ENCODE measurements at places on chromosomes 6 and 20. TPM values are rescaled to one million over a fixed set of nuclear protein-coding genes. Genes with fewer than 3 reads are reported as not detected.

GRCh38 chr20:29689411-29690225 lies 1567.8 kb upstream of the DEFB115 start:
- no peaks in the 10 kb centered on the region for H3K36me3 ChIP-seq
- no peak overlapping the region for H3K27ac ChIP-seq
- no peaks in the 10 kb centered on the region for H3K27me3 ChIP-seq
- no peaks in the 10 kb centered on the region for H3K4me1 ChIP-seq

GRCh38 chr6:143700684-143701348 lies 23.1 kb downstream of the PHACTR2 start:
- peak; percentile 32 for DNase-seq
- H3K4me3 ChIP-seq, result no peak overlapping the region
- no peaks in the 10 kb centered on the region for H3K27me3 ChIP-seq

DNA sequence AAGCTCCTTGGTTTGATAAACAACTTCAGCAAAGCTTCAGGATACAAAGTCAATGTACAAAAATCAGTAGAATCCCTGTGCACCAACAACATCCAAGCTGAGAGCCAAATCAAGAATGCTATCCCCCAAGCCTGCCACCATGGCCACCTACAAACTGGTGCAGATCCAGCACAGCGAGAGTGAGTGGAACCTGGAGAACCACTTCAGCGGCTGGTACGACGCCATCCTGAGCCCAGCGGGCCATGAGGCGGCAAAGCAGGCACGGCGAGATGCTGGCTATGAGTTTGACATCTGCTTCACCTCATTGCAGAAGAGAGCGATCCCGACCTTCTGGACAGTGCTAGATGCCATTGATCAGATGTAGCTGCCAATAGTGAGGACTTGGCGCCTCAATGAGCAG lies 170.3 kb downstream of the KHDC1L start:
- H3K36me3 ChIP-seq, result no peaks in the 10 kb centered on the region
- no peaks in the 10 kb centered on the region for H3K27me3 ChIP-seq
- DNase-seq, result no peak
- H3K4me3 ChIP-seq, result no peak overlapping the region

DNA sequence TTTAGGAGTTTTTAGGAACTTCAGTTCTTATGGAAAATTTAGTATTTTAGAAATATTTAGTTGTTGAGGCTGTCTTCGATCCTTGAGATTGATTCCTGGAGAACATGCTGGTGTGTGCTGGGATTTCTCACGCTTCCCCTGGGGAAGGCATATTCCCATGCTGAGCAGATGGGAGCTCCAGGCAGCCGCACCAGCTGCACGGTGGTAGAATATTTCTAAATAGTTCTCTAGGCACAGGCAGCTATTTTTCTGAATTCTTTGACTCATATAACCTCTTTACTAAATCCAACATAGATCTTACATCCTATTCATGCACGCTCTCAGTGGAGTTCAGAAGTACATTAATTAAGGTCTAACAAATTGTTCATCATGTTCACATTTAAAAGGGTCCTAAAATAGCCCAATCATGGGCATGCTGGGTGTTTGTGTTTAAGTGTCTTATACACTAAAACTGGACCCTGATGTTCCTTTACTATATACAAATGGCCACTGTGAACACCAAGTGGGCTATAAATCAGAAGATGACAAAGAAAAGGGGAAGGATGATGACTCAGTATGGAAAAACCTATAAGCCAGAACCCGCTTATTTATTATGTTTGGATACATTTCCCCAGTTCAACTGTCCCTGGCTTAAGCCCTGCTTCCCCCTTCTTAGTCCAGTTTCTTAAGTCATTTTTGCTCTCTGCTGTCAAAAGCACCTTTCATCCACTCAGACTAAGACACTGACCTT lies 138.5 kb downstream of the UST start:
- H3K27me3 ChIP-seq, result no peaks in the 10 kb centered on the region
- peak overlapping the region; percentile 87 for H3K27ac ChIP-seq
- H3K4me1 ChIP-seq, result peaks cover 26% of the 10 kb centered on the region
- no peak for DNase-seq
- H3K36me3 ChIP-seq, result no peaks in the 10 kb centered on the region

DNA sequence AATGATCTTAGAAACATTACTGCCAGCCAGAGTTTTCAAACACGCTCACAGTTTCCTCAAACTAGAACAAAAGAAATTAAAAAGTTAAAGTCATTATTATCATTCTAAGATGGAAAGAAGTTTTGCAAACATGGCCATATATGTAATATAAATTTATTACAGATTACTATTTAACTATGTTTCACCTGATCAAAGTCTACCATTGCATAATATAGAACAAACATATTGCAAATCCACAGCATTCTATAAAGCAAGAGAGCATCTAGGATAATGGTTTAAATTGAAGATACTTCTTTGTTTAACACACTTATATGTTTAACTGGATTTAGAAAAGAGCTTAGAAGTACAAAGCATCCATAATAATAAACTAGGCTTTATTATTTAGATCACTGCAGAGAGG lies 26.2 kb upstream of the DCBLD1 start:
- H3K4me3 ChIP-seq, result no peak overlapping the region
- no peak overlapping the region for H3K27ac ChIP-seq

- H3K27ac ChIP-seq, result no peak overlapping the region
- DNase-seq, result no peak
- peaks cover 20% of the 10 kb centered on the region for H3K4me1 ChIP-seq
- H3K4me3 ChIP-seq, result no peak overlapping the region
- no peaks in the 10 kb centered on the region for H3K27me3 ChIP-seq
- no peaks in the 10 kb centered on the region for H3K36me3 ChIP-seq
These were observed 20.3 kb downstream of the ANKS1A start for GRCh38 chr6:34909320-34909883.

DNA sequence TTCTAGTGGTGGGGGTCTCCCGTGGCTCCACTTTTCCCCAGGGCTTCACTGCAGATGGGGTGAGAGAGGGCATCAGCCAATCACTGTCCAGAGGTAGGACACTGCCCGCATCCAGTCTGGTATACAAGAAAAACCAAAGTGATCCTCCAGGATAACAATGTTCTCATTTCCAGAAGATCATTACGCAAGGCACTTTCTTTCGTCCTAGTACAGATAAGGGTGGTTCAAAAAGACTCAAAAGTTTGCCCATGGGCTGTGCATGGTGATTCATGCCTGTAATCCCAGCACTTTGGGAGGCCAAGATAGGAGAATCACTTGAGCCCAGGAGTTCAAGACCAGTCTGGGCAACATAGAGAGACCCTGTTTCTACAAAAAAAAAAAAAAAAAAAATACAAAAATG lies 16.4 kb downstream of the GMDS start:
- no peak for DNase-seq
- no peaks in the 10 kb centered on the region for H3K36me3 ChIP-seq
- H3K27ac ChIP-seq, result no peak overlapping the region
- no peaks in the 10 kb centered on the region for H3K27me3 ChIP-seq
- H3K4me3 ChIP-seq, result no peak overlapping the region

DNA sequence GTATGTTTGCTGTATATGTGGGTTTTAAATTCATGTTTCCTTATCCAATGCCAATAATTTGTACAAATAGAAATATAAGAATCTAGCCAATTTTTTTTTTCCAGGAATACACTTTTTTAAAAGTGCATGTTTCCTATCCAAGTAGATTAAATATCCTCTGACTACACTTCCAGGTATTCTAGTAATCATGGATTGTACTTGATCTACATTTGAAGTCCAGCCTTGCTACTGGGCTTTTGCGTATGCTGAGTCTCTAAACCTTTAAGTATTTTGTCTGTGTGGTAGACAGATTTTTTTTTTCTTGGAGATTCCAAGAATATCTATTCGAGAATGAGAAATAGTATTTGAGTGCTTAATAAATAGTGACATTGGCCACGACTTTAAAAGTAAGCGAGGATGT lies 188.3 kb downstream of the SASH1 start:
- no peaks in the 10 kb centered on the region for H3K27me3 ChIP-seq
- no peak for DNase-seq
- peaks cover 41% of the 10 kb centered on the region for H3K36me3 ChIP-seq
- H3K4me3 ChIP-seq, result peak overlapping the region; percentile 10
- H3K27ac ChIP-seq, result peak overlapping the region; percentile 100
- peaks cover 37% of the 10 kb centered on the region for H3K4me1 ChIP-seq

DNA sequence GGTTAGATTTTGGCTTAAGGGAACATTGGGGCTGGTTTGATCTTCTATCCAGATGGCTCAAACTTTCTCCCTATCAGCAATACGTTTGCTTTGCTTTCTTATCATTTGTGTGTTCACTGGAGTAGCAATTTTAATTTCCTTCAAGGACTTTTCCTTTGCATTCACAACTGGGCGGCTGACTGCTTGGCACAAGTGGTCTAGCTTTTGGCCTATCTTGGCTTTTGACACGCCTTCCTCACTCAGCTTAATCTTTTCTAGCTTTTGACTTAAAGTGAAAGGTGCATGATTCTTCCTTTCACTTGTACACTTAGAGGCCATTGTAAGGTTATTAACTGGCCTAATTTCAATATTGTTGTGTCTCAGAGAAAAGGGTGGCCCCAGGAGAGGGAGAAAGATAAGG lies 254.9 kb downstream of the PLCB1 start:
- H3K4me1 ChIP-seq, result peaks cover 22% of the 10 kb centered on the region
- no peaks in the 10 kb centered on the region for H3K27me3 ChIP-seq
- no peak overlapping the region for H3K4me3 ChIP-seq
- DNase-seq, result no peak

- peaks cover 10% of the 10 kb centered on the region for H3K4me1 ChIP-seq
- no peak for DNase-seq
- no peak overlapping the region for H3K27ac ChIP-seq
- no peaks in the 10 kb centered on the region for H3K27me3 ChIP-seq
- no peak overlapping the region for H3K4me3 ChIP-seq
These were observed 26.3 kb upstream of the TRAM2 start for GRCh38 chr6:52603000-52603795.

GRCh38 chr6:109595998-109596397 lies 95.0 kb downstream of the AK9 start:
- no peaks in the 10 kb centered on the region for H3K27me3 ChIP-seq
- DNase-seq, result peak; percentile 23
- H3K4me1 ChIP-seq, result no peaks in the 10 kb centered on the region
- H3K27ac ChIP-seq, result no peak overlapping the region
- no peaks in the 10 kb centered on the region for H3K36me3 ChIP-seq

DNA sequence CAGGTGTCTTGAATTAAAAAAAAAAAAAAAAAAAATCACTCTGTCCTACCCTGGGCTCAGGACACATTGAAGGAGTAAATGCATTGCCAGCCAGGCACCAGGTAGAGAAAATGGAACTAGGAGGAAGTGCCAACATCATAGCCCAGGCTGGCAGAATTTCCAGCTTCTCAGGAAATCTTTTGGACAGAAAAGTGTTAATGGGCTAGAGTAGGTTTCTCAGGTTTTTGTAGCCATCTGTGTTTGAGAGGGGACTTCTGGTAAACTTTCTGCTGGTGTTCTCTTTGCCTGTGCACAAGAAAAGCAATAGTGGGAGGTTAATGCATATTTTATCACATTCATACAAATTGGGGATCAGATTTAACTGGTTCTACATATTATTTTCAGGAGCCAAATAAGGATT lies 678.3 kb upstream of the NRSN1 start:
- peaks cover 8% of the 10 kb centered on the region for H3K4me1 ChIP-seq
- DNase-seq, result no peak
- H3K4me3 ChIP-seq, result no peak overlapping the region
- H3K27me3 ChIP-seq, result no peaks in the 10 kb centered on the region

GRCh38 chr6:16947375-16948015 lies 154.4 kb upstream of the STMND1 start:
- H3K4me1 ChIP-seq, result peaks cover 36% of the 10 kb centered on the region
- peak overlapping the region; percentile 95 for H3K27ac ChIP-seq
- DNase-seq, result no peak
- H3K36me3 ChIP-seq, result no peaks in the 10 kb centered on the region
- no peak overlapping the region for H3K4me3 ChIP-seq
- H3K27me3 ChIP-seq, result no peaks in the 10 kb centered on the region

DNA sequence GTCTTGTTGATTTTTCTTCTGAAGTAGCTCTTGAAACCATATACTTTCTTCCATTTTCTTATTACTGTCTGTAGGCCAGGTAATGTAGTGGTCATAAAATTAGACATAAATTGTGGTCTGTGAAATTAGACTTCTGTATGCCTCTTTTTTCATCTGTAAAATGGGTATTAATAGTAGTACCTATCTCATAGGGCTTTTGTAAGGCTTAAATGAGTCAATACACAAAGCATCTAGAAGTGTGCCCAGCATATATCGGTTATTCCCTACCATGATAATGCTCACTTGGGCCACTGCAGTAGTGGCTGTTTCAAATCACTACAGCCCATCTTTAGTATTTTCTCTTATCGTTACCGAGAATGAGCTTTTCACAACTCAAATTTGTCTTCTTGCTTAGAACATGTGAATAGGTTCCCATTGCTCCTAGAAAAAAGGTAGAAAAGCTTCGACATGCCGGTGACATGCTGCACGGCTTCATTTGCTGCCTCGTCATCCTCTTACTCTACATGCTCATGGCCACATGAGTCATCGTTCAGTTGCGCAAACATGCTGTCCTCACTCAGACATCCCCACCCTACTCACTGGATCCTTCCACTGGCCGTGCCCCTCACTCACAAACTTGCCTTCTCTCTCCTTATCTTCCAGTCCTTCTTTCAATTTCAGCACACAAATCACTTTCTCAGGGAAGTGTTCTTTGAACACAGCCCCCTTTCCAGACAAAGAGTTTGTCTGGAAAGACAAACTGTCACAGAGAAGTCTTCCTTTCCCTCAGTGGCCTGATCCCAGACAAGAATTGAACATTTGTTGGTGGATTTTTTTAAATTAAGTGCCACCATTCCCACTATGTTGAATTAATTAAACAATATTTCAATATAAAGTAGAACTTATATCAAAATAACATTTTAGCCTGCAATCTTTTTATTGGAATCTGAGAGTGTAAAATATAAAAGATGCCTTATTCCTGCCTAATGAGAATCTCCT lies 32.2 kb upstream of the ERVFRD-1 start:
- DNase-seq, result no peak
- peaks cover 15% of the 10 kb centered on the region for H3K4me1 ChIP-seq
- no peak overlapping the region for H3K27ac ChIP-seq
- H3K36me3 ChIP-seq, result no peaks in the 10 kb centered on the region
- H3K4me3 ChIP-seq, result no peak overlapping the region

DNA sequence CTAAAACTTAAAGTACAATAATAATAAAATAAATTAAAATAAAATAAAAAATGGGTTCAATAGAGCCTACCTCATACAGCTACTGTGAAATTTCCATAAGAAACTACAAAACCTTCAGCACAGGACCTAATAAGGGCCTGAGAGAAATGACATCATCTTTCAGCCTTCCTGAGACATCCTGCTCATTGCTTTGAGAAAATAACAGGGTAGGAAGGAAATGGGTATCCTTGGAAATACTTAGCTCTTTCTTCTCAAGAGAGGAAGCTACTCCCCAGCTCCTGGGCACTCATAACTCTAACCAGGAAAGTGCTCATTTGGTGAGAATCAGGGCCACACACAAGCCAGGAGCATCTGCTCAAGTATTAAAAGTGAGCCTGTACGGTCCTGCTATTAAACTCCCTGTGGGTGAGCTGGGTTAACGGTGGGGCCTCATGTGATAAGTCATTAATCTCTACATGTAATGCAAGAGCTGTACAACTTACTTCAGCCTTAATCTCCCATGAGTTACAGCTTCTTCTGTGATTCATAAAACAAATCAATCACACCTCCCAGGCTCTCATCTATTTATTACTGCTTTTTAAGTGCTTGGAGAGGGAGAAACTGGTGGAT lies 141.4 kb downstream of the MAFB start:
- no peak for DNase-seq
- H3K27ac ChIP-seq, result no peak overlapping the region
- no peaks in the 10 kb centered on the region for H3K27me3 ChIP-seq

The SYCP2 gene
- 0.76 TPM for polyA plus RNA-seq

The EPB41L1 gene
- 20.7 TPM for polyA plus RNA-seq

The HEBP2 gene
- polyA plus RNA-seq, result 4.8 TPM

The STMND1 gene
- not detected for polyA plus RNA-seq
